ENCODE measurements at places on chromosomes 12 and 14. TPM values are rescaled to one million over a fixed set of nuclear protein-coding genes. Genes with fewer than 3 reads are reported as not detected.
A peak's percentile ranks its signal among the peaks of the same experiment; 100 is the strongest.

DNA sequence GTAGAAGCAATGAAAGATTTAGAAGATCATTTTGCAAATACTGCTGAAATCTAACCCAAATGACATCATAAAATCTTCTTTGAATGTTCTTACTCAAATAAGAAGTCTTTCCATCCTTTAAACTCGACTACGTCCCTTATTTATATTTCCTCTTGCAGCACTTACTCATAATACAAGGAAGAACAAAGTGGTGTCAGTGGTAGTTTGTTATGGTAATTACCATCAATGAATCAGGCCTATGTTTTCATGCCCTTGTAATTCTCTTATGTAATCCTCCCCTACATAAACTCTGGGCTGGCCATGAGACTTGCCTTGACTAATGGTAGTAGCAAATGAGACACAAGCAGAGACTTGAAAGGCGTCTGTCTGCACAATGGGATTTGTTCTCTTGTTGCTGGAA, 17.0 kb downstream of the EEA1 start:
- no peak overlapping the region for H3K4me3 ChIP-seq
- no peaks in the 10 kb centered on the region for H3K36me3 ChIP-seq
- H3K27ac ChIP-seq = no peak overlapping the region
- H3K27me3 ChIP-seq = no peaks in the 10 kb centered on the region

DNA sequence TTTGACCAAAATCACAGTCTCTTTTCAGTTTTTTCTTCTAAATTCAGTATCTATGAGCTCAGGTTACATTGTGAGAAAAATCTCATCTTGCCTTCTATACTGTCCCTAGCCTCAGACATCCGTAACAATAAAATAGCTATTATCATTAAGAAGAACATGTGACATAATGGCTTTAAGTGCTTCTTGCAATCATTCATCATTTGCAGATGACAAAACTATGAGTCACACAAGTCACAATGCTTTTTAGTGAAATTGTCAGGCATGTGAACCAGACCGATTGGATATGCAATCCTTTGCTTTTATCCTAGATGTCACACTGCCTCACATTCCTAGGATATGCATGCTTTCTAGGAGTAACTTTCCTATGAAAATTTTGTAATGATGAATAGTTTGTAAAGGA, 313.1 kb downstream of the SLC6A15 start:
- no peaks in the 10 kb centered on the region for H3K36me3 ChIP-seq
- H3K4me1 ChIP-seq = no peaks in the 10 kb centered on the region
- DNase-seq = no peak
- H3K27ac ChIP-seq = no peak overlapping the region
- H3K4me3 ChIP-seq = no peak overlapping the region

DNA sequence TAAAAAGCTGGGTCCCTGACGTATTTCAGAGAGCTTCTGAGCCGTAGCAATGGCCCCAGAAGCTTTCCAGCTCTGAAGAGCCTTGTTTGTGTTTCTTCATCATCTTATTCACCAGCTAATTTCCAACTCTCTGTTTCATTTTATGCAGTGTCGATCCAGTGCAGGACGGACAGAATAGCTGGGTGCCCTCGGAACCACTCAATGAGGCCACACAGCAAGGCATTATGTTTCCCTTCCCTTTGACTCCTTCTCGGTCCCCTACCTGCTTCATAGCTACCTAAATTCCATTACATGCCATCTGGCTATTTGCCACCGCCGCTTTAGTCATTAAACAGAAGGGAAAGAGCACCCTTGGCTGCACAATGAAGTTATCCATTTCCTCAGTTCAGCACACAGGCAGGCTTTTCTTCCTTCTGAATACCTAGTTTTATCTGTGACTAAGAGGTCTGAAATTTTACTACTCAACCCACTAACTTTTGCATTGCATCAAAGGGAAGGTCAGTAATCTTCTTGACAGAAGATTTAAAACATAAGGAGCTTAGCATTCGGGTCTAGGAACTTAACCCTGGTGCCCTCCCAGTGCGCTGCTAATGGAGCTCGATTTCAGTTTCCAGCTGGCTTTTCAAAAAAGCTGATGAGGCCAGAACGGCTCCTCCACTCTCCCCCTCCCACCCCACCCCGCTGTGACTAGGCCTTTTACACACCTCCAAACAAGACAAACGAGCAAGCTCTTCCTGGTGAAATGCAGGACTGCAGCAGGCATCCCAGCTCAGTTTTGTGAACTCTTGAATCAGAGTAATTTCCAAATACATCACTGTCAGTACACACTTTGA, 176.8 kb downstream of the GXYLT1 start:
- no peaks in the 10 kb centered on the region for H3K27me3 ChIP-seq
- no peaks in the 10 kb centered on the region for H3K36me3 ChIP-seq
- no peak overlapping the region for H3K4me3 ChIP-seq
- H3K27ac ChIP-seq = no peak overlapping the region

Gene CHGA
- total RNA-seq = not detected

Gene RNF34
- total RNA-seq = 55.8 TPM

Gene CAPZA3
- not detected for total RNA-seq

DNA sequence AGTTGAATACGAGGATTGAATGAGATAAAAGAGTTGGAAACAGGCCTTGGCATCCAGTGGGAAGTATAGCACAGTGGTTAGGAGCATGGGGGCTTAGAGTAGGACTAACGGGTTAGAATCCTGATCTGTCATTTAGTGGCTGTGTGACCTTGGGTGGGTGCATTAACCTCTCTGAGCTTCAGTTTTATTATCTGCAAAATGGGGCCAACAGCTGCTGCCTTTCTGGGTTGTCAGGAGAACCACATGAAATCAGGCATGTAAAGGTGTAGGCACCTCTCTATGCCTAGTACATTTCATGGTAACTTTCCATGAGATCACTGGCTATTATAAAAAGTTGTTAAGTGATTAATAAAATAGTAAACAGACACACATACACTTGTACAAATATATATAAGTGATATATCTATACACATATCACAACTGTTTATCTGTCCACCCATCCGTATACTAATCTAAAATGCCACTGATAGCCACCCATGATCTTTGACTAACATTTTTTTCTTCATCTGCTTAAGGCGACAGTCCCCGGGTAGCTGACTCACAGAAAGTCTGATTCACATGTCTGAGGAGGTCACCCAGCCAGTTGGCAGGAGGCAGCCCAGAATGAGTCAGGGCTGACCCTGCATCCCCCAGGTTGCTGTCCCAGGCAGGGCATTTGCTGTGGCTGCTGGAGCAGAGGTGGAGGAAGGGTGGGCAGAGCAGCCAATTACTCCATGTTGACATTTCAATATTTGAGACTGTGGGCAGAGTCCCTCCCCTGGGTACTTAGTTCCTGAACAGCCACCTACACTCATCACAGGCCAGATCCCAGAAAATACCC, 125.6 kb upstream of the NOS1 start:
- H3K36me3 ChIP-seq = no peaks in the 10 kb centered on the region
- DNase-seq = peak; percentile 5
- no peak overlapping the region for H3K27ac ChIP-seq
- H3K4me3 ChIP-seq = no peak overlapping the region
- H3K27me3 ChIP-seq = no peaks in the 10 kb centered on the region

DNA sequence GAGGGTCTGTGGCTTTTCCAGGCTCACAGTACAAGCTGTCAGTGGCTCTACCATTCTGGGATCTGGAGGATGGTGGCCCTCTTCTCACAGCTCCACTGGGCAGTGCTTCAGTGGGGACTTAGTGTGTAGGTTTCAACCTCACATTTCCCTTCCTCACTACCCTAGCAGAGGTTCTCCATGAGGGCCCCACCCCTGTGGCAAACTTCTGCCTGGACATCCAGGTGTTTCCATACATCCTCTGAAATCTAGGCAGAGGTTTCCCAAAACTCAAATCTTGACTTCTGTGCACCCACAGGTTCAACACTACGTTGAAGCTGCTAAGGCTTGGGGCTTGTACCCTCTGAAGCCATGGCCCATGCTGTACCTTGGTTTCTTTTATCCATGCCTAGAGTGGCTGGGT, 40.3 kb downstream of the KTN1 start:
- H3K27me3 ChIP-seq = no peaks in the 10 kb centered on the region
- H3K36me3 ChIP-seq = peaks cover 27% of the 10 kb centered on the region
- DNase-seq = no peak
- no peak overlapping the region for H3K27ac ChIP-seq
- no peaks in the 10 kb centered on the region for H3K4me1 ChIP-seq
- H3K4me3 ChIP-seq = no peak overlapping the region

- no peaks in the 10 kb centered on the region for H3K4me1 ChIP-seq
- H3K4me3 ChIP-seq = no peak overlapping the region
- DNase-seq = no peak
- H3K27ac ChIP-seq = no peak overlapping the region
- H3K36me3 ChIP-seq = peaks cover 81% of the 10 kb centered on the region
These were observed 11.9 kb downstream of the DLST start for GRCh38 chr14:74893614-74894091.

Gene SEL1L
- total RNA-seq = 71.5 TPM

Gene CLEC4D
- 0.63 TPM for total RNA-seq

Gene KITLG
- 19.4 TPM for total RNA-seq

Gene CELA1
- total RNA-seq = not detected

GRCh38 chr12:1422604-1423315, 171.6 kb downstream of the FBXL14 start:
- no peaks in the 10 kb centered on the region for H3K27me3 ChIP-seq
- no peaks in the 10 kb centered on the region for H3K4me1 ChIP-seq
- no peaks in the 10 kb centered on the region for H3K36me3 ChIP-seq
- no peak overlapping the region for H3K27ac ChIP-seq

DNA sequence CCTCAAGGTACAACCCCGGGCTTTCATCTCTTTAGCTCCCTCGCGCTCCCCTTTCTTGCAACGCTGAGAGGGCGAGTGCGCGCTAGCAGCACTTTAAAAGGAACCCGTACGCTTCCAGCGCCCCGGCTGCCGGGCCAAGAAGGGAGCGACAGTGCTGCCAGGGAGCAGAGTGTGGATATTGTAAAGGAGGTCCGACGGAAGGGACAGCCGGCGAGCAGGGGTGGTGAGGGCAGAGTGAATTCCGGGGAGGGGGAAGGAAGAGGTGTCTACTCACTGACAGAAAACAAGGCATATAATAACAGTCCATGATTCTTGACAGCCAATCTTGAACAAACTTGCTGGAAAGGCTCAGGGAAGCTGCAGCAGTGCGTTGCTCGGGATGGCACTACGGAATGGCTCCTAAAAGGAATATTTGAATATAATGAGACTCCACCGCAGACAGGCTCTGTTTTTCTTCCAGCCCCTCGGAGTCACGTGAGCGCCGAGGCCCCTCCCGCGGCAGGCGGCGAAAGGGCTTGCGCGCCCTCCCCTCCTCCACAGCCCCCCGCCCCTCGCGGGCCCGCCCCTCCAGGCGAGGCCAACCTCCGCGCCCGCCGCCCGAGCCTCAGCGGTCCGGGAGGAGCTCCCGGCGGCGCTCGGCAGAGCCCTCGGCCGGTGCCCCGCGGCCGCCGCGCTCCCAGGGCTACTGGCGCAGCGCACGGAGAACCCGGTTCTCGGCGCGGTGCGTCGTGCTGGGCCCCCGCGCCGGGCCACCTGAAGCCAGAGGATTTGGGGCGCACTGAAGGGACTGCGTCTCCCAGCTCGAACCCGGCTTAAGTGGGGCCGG, 3.4 kb downstream of the BMP4 start:
- H3K36me3 ChIP-seq = peaks cover 6% of the 10 kb centered on the region
- DNase-seq = no peak
- H3K4me1 ChIP-seq = peaks cover 27% of the 10 kb centered on the region
- no peaks in the 10 kb centered on the region for H3K27me3 ChIP-seq
- H3K4me3 ChIP-seq = peak overlapping the region; percentile 79
- H3K27ac ChIP-seq = peak overlapping the region; percentile 89

- H3K27ac ChIP-seq = no peak overlapping the region
- H3K36me3 ChIP-seq = no peaks in the 10 kb centered on the region
- peaks cover 29% of the 10 kb centered on the region for H3K4me1 ChIP-seq
These were observed 268.1 kb downstream of the CACNA1C start for GRCh38 chr12:2320841-2321240.

DNA sequence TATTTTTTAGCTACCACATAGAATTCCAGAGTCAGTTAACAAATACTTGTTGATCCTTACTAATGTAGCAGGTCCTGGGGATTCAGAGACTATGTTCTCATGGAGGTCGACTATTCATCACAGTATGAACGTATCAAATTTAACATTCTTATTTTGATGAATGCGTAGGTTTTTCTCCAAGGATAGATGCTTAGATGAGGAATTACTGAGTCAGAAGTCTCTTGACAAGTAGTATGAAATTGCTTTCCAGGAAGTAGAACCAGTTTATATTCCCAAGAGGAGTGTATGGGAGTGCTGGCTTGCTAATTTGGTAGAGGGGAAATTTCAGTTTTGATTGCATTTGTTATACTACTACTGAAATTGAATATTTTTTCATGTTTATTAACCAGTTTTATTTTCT, 42.8 kb upstream of the CRADD start:
- no peaks in the 10 kb centered on the region for H3K36me3 ChIP-seq
- H3K4me3 ChIP-seq = no peak overlapping the region
- H3K27ac ChIP-seq = no peak overlapping the region
- DNase-seq = no peak
- no peaks in the 10 kb centered on the region for H3K27me3 ChIP-seq

DNA sequence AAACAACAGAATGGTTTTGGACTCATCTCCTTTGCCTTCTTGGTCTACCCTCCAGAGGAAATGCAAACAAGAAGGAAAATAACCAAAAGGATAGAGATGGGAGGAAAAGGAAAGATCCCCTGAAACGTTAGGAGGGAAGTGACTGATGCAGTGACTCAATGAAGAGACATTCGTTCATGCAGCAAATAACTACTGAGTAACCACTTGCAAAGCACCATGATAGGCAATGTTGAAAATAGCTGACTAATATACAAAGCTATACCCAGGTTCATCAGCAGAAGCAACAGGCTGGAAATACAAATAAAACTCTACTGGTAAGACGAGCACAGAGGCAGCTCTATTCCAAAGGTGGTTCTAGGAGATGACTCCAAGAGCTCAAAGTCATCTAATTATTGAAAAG, 41.8 kb downstream of the R3HDM2 start:
- no peaks in the 10 kb centered on the region for H3K27me3 ChIP-seq
- peaks cover 2% of the 10 kb centered on the region for H3K36me3 ChIP-seq
- DNase-seq = no peak
- H3K4me1 ChIP-seq = no peaks in the 10 kb centered on the region

DNA sequence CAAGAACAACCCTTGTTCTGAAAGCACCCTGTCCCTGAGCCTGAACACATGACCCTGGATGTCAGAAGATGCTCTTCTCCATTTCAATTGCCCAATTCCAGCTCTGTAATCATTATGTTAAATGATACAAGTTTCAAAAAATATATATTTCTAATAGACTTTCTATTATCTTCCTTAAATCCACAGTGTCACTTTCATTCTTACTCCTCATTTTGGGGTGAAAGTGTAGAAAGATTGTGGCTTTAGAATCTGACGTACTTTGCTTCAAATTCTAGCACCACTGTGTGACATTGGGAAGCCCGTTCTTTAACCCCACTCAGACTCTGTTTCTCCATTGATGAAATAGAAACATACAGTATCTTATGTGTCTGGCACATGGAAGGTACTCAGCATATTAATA, 83.2 kb downstream of the ETV6 start:
- no peak overlapping the region for H3K4me3 ChIP-seq
- H3K36me3 ChIP-seq = no peaks in the 10 kb centered on the region
- no peak for DNase-seq

Gene B4GALNT1
- total RNA-seq = 4.0 TPM

Gene PITPNM2
- total RNA-seq = 14.3 TPM

GRCh38 chr14:23604148-23604547, 25.6 kb upstream of the JPH4 start:
- no peaks in the 10 kb centered on the region for H3K36me3 ChIP-seq
- H3K27ac ChIP-seq = no peak overlapping the region
- no peaks in the 10 kb centered on the region for H3K4me1 ChIP-seq
- H3K27me3 ChIP-seq = no peaks in the 10 kb centered on the region
- H3K4me3 ChIP-seq = no peak overlapping the region

Gene PLEKHG3
- total RNA-seq = 63.2 TPM
